Placental epithelial cell (primary cell): ENCODE measurements at places on chromosomes 12 and 14. TPM values are rescaled to one million over a fixed set of nuclear protein-coding genes. Genes with fewer than 3 reads are reported as not detected.

Gene ARHGAP9
- under 0.01 TPM in 1 of 2 replicates, not detected in the other for total RNA-seq

Gene MUCL1
- total RNA-seq, result not detected in 2 replicates

Gene PTPRB
- total RNA-seq, result under 0.01 and 1.1 TPM in 2 replicates

Gene GSG1
- total RNA-seq, result 0.76 TPM in 1 of 2 replicates, not detected in the other

Gene RILPL1
- total RNA-seq, result 12.3 and 13.7 TPM in 2 replicates

Gene KRT77
- total RNA-seq, result not detected in 2 replicates

Gene CCDC38
- under 0.01 and 0.11 TPM in 2 replicates for total RNA-seq
